ENCODE measurements at places on chromosomes 3 and 15. TPM values are rescaled to one million over a fixed set of nuclear protein-coding genes. Genes with fewer than 3 reads are reported as not detected.

GRCh38 chr3:194559530-194559929, 72.7 kb upstream of the ATP13A3 start:
- DNase-seq: no peak

- no peak for DNase-seq
Observed at GRCh38 chr15:72199205-72199515, 1.6 kb upstream of the GRAMD2A start.

DNA sequence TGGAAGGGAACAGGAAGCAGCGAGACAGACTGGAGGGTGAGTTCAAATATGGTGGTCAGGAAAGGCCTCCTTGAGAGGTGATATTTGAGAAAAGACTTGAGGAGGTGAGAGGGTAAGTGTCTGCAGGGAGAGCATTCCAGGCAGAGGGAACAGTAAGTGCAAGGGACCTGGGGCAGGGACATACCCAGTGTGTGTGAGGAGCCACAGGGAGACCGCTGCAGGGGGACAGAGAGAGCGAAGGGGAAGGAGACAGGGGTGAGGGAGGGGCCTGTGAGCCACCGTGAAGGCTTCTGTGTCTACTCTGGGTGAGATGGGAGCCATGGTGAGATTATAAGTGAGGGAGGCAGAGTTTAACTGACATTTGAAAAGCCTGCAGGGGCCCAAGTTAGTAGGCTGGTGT, 38.0 kb downstream of the WNT7A start:
- DNase-seq: no peak

- DNase-seq: no peak
Observed at GRCh38 chr3:10006762-10007090, 19.5 kb upstream of the FANCD2 start.

Gene NUSAP1
- total RNA-seq: 1.5 TPM

Gene CRYGS
- total RNA-seq: 3.4 TPM
